Stimulated activated CD4-positive, alpha-beta T cell treated with anti-CD3 and anti-CD28 coated beads, Interleukin-1b, Interleukin-23, amount 100 ng/mL, for 1 hour (primary cell): ENCODE measurements at places on chromosomes 6 and 20.

GRCh38 chr6:41824571-41825569 is 37.4 kb downstream of the TOMM6 start:
- no peak for DNase-seq

DNA sequence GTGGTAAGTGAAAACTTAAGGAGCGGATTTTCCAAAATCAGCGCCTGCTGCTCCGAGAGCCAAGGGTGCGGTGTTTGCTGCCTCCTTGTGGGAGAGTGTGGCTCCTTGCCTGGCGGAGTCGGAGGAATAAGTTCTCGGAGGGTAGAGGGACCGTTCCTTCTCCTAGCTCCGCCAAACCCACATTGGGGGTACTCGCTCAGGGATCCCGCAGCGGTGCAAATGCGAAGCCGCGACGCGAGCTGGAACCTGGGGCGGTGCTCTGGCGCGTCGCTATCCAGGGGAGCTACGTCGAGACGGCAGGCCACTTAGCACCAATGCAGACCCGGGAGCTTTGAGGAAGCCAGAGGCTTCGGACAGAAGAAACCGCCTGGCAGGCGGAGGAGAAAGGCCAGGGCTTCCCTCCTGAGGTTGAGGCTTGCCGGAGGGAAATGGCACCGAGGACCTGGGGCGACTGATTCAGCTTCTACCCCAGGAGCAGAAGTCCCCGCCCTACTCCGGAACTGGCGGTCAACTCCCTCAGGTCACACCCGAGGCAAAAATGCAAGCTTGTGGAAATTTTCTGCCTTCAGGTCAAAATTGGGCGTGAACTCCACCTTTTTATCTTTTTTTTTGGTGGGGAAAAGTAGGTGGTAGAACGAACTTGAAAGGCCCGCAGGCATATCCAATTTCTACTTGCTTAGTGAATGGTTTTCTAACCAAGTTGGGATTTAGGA is 5.7 kb upstream of the DDX43 start:
- peak; percentile 23 for DNase-seq

- peak; percentile 63 for DNase-seq
Observed at GRCh38 chr6:155171109-155171746, 92.6 kb upstream of the CLDN20 start.

GRCh38 chr6:52726193-52726542 is 37.1 kb downstream of the GSTA2 start:
- no peak for DNase-seq

GRCh38 chr6:7907159-7907558 is 3.4 kb downstream of the TXNDC5 start:
- no peak for DNase-seq

GRCh38 chr20:37317316-37317715 is 27.9 kb downstream of the MANBAL start:
- no peak for DNase-seq

DNA sequence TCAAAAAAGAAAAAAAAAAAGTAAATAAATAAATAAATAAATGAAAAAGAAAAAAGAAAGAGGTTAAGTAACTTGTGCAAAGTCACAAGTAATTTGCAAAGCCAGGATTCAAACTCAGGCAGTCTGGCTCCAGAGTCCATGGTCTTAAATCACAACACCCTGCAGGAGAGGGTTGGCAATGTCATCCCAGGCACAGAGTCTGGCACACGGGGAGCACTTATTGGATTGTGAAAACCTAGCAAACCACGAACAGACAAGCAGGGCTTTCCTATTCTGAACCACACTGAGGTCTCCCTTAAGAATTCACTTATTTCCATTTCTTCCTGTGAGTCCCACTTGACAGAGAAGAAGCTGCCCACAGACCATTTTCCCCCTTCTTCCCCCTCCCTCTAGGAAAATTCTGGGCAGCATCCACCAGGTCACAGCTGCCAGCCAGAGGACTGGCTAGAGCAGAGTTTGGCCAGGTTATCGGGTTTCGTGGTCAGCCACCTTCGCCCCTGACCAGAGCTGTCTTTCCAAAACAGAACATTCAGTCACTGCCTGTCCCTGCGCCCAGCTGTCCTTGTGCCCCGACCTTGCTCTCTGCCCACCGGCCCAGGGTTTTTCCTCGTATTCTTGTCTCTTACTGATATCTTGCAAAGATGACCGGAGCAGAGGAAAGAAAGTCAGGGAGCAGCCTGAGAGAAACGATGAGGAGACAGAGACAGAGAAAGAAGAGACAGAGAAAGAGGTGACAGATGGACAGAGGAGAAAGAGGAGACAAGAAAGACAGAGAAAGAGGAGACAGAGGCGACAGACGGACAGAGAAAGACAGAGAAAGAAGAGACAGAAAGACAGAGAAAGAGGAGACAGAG is 106.4 kb upstream of the PTPN1 start:
- no peak for DNase-seq

GRCh38 chr6:170371080-170371479 is 64.5 kb downstream of the FAM120B start:
- DNase-seq, result no peak
